ENCODE measurements at places on chromosomes 6 and 20.

DNA sequence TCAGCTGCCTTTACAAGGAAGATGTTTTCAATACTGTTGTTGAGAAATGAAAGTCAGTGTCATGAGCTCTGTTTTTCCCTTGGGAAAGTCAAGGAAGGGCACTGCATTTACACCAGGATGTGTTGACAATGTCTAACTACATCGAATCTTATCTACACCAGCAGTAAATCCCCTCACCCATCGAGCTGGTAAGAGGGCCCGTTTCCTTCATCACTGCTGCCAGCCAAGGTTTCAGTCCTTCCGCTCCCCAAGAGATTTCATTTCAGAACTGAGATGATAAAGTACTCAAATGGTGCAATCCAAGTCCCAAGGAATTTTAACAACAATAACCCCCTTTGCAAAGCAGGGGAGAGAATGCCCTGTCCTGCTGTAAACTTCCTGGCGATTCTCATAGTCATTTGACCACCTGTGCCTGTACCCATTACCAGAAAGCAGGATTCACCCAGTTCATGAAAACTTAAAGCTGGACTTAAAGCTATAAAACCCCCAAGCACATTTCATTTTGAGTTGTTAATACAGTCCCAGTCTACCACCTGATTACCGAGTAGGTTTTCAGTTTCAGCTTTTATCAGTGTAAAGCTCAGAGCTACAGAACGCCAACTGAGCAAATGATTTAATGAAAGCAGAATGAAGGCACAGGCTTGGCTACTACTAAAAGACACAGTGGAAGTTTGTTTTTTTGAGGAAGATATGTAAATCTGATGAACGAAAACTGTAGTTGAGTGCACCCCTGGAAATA, 122.5 kb upstream of the TAB2 start:
- no peak for DNase-seq

GRCh38 chr6:47992809-47993208, 118.2 kb downstream of the PTCHD4 start:
- no peak for DNase-seq

DNA sequence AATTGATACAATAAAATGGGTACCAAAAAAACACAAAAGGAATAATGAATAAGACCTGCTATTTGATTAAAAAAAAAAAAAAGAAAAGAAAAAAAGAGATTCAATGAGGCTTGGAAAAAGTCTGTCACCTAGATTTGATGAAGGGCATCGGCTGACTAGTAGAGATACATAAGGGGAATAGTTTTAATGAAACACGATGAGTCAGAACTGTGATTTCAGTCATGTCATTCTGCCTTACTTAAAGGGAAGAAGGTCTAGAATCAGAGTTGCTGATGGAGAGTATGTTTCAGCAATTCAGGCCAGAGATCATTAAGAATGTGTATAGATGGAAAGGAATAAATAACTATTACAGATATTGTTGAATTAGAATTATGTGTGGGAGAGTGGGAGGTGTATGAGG, 565.9 kb upstream of the RNF217 start:
- DNase-seq = no peak

DNA sequence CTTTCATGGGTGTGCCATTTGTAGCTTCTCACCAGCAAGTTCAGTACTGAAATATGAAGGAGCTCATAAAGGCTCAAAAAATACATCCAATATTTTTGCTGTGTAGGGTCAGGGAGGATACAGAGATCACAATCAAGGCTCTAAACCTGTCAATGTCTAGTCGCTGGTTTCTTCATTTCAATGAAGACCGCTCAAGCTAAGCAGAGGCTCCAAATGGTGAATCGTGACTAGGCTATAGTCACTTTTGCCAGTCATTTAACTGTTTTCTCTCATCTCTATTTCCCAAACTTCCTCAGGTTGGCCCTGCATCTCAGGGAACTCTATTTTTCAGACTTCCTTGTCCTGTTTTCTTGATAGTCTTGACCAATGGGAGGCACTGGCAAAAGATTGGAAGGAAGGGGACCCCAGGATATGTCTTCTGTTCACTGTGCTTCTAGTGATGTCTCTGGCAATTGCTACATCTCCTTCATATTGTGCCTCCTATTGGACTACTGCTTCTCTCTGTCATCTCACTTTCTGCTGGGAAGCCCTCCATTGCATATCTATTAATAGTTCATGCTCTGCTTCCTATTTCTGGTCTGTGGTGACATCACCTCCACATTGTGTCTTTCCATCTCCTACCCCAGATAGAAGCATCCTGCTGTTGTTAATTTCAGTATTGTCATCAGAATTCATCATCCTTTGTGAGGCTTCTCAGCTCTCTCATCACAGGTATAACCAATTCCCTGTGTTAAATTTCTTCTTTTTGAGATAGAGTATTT, 87.7 kb upstream of the FAM184A start:
- DNase-seq = no peak

DNA sequence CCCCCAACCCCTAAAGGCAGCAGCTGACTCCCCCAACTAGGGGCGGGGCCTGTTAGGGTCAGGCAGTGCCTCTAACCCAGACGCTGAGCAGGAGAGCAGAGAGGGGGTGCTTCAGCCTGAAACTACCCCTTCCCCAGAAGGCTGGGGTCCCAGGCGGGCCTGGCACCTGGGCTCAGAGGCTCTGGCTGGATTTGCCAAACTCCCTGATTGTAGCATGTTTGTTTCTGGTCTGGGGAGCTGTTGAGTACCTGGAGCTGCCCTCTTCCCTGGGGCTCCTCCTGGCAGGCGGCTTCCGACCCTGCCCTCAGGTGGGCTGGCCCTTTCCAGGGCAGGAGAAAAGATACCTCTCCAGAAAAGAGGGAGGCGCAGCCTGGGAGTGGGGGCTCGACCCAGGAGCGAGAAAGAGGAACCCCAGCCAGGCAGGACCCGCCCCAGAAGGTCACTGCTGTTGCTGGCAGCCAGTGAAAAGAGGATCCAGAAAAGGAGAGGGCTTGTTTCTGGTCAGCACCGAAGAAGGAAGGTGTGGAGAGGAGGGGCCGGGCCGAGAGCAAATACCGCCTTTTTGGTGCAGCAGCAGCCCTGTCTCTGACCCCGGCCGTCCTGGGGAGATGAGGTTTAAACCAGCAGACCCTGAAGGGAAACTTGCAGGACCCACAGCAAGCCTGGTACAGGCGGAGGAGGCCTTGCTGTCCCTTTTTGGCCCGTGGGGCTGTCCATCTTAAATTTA, 810 bp upstream of the ABHD16B start:
- no peak for DNase-seq

- DNase-seq = no peak
Measured at GRCh38 chr6:138931660-138932059, 56.4 kb downstream of the REPS1 start.

DNA sequence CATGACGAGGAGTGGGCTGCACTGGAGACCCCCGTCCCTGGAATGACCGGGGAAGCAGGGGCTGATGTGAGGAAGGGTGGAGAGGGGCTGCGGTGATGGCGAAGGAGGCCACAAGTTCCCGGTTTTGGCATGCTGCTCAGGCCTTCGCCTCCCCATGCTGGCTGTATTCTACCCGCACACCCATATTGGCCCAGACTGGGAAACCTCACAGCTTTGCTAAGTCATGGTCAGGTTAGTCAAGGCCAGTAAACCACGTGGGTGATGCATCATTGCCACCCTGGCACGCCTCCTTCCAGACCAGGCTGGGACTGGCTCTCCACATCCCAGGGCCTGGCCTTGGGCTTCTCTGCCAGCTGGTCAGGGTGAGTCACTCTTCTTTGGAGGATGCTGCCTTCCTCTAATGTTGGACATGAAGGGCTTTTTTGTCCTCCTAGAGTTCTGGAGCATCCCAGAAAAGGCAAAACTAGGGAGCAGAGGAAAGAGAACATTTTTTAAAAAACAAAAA, 53.8 kb downstream of the PCNA start:
- no peak for DNase-seq

DNA sequence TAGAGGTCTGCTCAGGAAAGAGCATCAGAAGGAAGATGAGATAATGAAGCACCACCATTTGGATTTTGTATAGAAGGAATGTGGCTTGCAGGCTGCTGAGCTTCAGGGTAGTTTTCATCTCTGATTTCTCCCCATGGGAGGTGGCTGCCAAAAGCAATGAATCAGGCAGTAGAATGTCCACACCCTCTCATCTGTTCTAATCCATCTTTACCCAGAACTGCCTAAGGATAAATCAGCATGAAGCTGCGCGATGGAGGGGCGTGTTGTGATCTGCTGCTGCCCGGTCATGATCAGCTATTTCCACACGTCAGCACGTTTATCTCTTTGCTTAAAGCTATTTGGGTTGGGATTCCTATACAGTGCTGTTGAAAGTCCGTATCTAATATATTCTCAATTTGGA, 295.4 kb downstream of the FOXA2 start:
- no peak for DNase-seq

GRCh38 chr6:92559611-92560010, 859.7 kb downstream of the EPHA7 start:
- no peak for DNase-seq

- peak; percentile 76 for DNase-seq
Measured at GRCh38 chr20:25310268-25310920, 62.5 kb downstream of the PYGB start.

DNA sequence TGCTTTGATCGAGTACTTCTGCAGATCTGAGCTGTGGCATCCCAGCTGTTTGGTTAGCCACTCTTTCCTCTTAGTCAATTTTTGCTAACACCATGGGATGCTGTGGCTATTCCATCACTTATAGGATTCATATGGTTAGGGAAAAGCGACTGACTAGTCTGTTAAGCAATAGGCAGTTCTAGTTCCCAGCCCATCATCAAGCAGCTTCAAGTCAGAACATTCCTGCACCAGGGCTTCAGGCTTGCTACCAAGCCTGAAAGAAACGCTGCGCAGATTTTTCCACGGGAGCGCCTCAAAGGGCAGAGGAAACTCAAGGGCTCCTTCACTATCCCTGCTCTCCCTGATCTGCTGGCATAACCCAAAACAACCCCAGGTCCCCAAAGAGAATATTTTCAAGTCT, 159.8 kb upstream of the SUPT3H start:
- no peak for DNase-seq

DNA sequence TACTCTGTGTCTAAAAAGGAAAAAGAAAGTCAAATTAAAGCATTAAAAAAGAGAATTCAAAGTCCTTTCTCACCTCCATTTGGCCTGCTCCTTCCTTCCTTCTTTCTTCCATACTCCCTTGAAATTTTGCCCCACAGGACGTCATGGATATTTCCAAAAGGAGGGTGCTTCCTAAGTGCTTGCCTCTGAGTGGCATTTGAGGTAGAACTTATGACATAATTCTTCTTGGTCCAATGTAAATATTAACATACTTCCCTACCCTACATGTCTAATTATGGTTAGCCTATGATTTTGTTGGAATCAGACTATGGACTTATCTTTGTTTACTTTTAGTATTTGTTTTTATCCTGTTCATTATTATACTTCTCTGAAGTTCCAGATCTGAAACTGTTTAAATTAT, 132.3 kb downstream of the PFDN4 start:
- no peak for DNase-seq

GRCh38 chr6:19925533-19925932, 88.4 kb downstream of the ID4 start:
- DNase-seq = no peak

GRCh38 chr20:43442282-43442880, 15.3 kb upstream of the SRSF6 start:
- DNase-seq = no peak

DNA sequence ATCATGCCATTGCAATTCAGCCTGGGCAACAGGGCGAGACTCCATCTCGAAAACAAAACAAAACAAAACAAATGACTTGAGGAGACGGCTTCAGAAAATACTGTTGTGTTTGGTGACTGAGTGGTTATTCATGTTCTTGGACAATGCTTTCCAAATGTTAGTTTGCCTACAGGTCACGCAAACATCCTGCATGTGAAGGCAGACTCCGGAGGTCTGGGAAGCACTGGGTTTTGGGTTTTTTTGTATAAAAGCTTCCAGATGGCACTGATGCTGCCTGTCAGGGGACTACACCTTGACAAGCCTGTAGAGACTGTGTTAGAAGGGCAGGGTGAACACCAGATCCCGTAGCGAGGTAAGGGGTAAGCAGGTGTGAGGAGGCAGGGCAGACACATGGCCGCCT, 81.7 kb downstream of the THBS2 start:
- no peak for DNase-seq

DNA sequence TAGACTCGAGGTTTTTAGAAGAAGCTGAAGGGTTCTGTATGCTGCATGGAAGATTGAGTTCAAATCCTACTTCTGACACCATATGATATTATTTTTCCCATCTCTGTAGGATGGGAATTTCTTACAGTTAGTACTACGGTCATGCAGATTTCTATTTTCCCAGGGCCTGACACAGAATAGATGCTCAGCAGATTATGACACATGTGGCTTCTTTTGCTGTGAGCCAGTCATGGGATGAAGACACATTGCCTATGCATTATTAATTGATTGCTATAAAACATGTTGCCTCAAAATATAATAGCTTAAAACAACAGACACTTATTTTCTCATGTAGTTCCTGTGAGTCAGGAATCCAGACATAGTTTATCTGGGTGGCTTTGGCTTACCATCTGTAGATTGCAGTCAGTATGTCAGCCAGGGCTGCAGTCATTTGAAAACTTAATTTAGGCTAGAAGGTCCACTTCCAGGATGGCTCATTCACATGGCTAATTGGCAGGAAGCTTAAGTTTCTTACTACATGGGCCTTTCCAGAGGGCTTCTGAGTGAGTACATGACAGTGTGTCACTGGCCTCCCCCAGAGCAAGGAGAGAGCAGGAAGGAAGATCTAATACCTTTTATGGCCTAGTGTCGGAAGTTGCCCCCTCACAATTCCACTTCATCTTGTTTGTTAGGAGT, 29.5 kb downstream of the TOP1 start:
- no peak for DNase-seq

- DNase-seq = no peak
Measured at GRCh38 chr20:51023617-51024155, 779 bp upstream of the KCNG1 start.

DNA sequence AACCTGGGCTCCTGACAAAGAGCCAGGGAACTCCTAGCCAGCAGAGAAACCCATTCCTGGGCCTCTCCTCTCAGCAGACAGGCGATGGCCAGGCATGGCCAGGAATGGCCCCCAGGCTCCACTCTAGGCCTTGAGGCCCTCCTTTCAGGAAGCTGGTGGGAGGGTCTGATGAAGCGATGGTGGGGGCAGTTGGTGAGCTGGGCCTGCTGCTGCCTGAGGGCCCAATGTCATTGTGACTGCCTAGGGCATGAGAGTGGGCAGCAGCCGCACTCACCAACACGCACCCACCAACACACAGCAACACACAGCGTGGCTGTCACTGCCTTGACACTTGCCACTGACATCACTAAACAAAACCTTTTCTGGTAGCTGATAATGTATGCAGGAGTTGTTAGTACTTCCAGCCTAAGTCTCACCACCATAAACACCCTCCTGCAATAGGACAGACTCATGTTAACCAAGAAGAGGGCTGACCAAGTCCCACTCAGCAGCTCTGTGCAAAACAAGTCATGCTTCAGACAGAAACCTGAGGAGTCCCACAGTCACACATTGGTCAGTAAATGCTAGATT, 69.3 kb downstream of the ABHD12 start:
- DNase-seq = no peak

GRCh38 chr6:129709196-129709768, 695 bp downstream of the ARHGAP18 start:
- DNase-seq = peak; percentile 18

GRCh38 chr6:36320475-36320874, 16.2 kb downstream of the BNIP5 start:
- DNase-seq = no peak
